CD4-positive, alpha-beta T cell treated with Interleukin-1 beta for 1 hour (primary cell): ENCODE measurements at places on chromosomes 1 and 21.

- no peak for DNase-seq
Observed at GRCh38 chr1:173052681-173053196, 2.0 kb upstream of the TNFSF18 start.

GRCh38 chr1:8712413-8713231 lies 104.8 kb downstream of the RERE start:
- DNase-seq = peak; percentile 7

DNA sequence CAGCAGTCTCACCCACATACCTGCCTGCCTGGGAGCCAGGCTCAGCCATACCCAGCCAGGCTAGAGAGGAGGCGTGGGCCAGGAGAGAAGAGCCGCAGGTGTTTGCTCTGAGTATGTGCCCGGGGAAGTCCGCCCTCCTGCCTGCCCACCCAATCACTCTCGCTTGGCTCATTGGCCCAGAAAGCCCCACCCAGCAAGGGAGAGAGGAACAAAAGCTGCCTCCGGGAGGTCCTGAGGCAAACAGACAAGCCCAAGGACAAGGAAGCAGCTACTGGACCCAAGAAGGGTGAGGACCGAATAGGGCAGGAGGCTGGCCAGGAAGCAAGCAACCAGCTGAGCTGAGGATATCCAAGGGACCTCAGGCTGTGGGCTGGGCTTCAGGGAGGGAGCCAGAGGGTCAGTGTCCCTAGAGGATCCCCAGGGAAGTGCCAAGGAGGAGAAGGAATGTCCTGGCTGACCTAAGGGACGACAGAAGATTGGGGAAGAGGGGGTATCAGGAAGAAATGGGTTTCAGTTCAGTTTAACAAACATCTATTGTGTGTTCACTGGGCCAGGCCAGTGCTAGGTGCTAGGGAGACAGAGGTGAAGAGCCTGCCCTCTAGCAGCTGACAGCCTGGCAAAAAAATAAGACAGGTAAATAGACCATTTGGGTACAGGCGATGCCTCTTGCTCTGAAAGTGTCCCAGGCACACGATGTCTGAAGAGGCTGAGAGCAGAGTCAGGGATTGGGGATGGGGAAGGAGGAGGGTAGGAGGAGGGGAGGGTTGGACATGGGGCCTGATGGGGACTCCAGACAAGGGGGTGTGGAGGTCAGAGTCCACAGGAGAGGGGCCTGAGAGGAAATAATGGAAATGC lies at the start of gene GJB4:
Gene GJB4 (plus strand): TSS at position 238 of the 855 bp plus-strand sequence. CDS start 1,515 bp downstream, outside the sequence.
- DNase-seq = no peak

GRCh38 chr1:85460555-85461088 lies 4.3 kb downstream of the DDAH1 start:
- no peak for DNase-seq

- DNase-seq = no peak
Observed at GRCh38 chr1:166889776-166890175, 13.7 kb upstream of the TADA1 start.

- DNase-seq = no peak
Observed at GRCh38 chr1:16275591-16275990, 38.6 kb upstream of the CPLANE2 start.

GRCh38 chr1:235709018-235709417 lies 59.4 kb upstream of the GNG4 start:
- no peak for DNase-seq

DNA sequence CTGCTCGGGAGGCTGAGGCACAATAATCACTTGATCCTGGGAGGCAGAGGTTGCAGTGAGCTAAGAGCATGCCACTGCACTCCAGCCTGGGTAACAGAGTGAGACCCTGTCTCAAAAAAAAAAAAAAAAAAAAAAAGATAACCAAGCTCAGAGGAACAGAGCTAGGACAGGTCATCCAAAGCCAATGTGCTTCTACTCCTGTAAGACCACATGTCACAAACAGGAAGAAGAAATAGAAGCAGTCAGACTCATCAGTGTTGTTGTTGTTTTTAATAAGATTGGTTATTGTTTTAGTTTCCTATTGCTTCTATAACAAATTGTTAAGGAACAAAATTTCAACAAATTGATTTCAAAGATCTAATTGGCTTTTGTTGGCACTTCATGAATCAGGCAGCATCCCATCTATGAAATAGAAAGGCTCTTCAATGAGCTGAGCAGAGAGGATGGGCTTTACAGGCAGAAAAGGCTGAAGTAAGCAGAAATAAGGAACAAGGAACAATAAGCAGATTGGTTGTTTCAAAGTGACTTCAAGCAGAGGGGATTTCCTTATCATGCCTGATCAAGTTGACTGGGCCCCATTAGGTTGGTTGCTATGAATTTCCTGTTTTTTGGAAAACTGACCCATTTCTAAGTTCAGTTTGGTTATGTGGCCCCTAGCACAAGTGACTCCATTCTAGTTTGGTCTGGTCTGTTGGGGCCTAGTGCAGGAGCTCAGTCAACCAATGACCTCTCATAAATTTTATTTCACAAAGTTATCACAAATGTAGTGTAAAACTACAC lies 6.0 kb upstream of the AKNAD1 start:
- no peak for DNase-seq

- no peak for DNase-seq
Observed at GRCh38 chr1:185166106-185166505, 9.1 kb downstream of the SWT1 start.

DNA sequence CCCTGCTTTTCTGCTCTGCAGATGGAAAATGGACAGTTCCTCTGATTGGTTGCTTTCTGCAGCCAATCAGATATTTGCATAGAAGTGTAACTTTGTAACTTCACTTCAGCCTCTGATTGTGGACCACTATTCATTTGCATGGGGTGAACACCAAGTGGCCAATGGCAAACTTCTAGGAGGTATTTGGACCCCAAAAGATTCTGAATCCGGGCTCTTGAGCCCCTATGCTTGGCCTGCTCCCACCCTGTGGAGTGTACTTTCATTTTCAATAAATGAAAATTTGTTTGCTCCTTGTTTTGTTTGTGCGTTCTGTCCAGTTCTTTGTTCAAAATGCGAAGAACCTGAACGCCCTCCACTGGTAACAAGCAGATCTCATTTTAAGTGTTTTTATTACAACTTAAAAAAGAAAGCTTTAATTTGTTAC lies 6.4 kb upstream of the GSTM4 start:
- no peak for DNase-seq

DNA sequence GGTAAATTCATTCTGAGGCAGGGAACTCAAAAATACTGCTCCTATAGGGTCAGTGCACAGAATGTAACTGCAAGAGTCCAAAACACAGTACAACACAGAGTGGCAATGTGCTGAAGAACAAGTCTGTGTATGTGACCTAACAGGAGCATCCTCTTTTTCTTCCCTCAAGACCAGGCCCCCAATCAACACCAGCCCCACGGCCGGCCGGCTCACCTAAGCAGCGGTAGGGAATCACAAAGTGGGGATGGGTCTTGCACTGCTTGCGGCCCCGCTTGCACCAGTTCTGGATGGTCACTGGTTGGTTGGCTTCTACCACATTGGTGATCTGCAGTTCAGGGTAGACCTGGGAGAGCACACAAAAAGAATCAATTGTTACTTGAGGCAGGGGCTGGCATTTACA lies 80.8 kb downstream of the APP start:
- DNase-seq = no peak
